ENCODE measurements at places on chromosomes 5 and 9.

DNA sequence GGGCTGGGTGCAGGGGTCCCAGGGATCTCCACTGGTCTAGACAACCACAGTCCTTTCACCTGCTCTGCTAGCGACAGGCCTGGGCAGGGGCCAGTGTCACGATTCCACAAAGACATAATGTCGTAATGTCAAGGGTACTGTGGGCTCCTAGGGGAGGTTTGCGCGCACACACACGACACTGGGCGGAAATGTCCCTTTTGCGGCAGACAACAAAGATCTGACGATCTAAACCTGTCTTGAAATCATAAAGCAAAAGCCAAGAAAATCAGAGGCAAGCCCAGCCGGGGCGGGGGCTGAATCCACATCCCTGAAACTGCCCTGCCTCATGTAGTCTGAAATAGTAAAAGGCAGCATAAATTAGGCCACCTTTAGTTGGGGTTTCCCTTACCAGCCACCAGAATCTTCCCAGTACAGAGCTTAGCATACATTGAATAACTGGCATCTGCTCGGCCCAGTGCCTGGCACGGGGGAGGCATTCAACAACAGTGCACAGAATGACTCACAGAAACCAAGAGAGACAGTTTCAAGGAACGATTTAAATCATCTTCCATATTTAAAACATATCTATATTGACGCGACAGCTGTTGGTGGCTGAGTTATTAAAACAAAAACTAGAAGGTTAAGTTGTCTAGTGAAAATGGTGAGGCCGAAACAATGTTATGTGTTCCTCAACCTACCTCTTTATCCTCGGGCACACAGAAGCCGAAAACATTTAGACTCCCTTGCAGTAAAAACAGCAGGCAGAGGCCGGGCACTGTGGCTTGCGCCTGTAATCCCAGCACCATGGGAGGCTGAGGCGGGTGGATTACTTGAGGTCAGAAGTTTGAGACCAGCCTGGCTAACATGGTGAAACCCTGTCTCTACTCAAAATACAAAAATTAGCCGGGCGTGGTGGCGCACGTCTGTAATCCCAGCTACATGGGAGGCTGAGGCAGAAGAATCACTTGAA, 151.0 kb downstream of the MYO10 start:
- no peak for DNase-seq

- no peak for DNase-seq
These were observed 11.7 kb upstream of the SNCAIP start for GRCh38 chr5:122300374-122300773.

DNA sequence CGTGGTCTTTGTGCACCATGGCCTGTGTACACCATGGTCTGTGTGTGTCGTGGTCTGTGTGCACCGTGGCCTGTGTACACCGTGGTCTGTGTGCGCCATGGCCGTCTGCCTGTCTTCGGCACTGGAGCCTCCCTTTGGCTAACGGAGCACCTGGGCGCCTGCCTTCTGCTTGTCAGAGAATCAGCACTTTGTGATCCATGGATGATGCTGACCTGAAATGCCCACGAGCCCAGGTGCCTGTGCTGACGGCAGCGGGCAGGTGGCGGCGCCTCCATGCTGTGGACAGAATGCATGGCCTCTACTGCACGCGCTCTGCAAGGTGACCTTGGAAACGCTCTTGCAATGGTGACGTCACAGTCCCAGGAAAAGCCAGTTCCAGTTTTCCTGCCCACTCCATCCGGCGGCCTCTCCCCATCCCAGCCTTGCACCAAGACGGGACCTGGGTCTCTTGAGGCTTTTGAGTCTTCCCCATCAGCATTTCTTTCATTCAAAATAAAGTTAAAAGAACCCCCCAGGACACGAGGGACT, 14.6 kb downstream of the LCN9 start:
- DNase-seq: no peak

GRCh38 chr5:150434464-150434863, 15.1 kb downstream of the RPS14 start:
- no peak for DNase-seq

GRCh38 chr9:134814598-134815215, 65.9 kb upstream of the FCN2 start:
- no peak for DNase-seq

GRCh38 chr5:56316299-56316994, 83.3 kb upstream of the ANKRD55 start:
- no peak for DNase-seq

DNA sequence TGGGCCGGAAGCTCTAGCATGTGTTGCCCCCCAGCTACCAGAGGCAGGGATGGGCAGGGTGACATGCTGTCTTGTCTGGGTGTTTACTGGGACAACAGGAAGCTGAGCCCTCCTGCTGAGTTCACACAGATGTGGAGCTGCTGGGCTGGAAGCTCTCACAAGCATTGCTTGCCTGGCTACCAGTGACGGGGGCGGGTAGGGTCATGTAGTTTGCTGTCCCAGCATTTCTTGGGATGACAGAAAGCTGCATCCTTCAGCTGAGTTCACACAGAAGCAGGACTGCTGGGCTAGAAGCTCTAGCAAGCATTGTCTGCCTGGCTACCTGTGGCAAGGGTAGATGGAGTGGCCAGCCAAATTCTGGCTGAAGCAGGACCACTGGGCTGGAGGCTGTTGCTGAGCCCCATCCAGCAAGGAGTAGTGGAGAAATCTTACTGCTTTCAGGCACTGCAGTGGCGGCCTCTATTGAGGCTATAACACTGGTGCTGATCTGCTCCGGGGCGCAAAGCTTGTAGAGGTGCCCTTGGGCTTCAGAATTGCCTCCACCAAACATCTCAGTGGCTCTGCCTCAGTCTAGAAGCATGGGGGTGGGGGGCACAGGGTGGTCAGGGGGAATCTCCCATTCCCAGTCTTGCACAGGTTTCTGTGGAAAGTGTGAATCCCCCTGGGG, 25.1 kb downstream of the POLK start:
- no peak for DNase-seq

- no peak for DNase-seq
These were observed 341.0 kb upstream of the PANK3 start for GRCh38 chr5:168920019-168920810.

GRCh38 chr5:98781964-98782363, 8.5 kb downstream of the RGMB start:
- no peak for DNase-seq

DNA sequence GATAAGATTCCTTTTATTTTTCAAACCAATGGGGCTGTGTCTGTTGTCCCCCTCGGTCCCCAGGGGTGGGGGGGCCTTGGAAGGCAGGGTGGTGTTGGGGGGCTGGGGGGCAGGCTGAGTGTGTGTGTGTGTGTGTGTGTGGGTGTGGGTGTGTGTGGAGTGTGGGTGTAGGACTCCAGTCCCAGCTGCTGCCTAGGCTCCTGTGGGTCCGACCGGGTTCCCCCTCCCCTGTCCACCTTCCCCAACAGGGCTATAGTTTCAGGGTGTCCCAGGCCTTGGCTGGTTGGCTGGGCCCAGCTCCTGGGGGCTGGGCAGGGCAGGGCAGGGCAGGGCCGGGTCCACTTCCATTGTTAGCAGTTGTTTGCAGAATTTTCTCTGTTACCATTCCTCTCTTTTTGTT, 2.1 kb upstream of the NFX1 start:
- DNase-seq: no peak

DNA sequence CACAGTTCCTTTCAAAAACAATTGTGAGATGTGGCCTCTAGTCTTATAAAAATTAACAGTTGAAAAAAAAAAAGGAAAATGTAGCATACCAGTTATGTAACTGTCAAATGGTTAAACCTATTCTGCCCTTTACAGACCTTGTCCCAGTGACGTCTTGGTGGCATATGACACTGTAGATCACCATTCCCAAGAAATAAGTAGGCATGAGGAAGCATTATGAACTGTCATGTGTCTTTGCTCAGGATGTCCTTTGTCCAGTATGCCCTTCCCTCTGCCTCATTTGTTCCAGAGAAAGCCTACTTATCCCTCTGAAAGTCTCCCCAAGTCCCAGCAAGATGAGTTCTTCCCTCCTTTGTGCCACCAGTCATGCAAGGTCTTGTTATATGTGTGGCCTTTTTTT, 63.2 kb downstream of the PAM start:
- DNase-seq: no peak

DNA sequence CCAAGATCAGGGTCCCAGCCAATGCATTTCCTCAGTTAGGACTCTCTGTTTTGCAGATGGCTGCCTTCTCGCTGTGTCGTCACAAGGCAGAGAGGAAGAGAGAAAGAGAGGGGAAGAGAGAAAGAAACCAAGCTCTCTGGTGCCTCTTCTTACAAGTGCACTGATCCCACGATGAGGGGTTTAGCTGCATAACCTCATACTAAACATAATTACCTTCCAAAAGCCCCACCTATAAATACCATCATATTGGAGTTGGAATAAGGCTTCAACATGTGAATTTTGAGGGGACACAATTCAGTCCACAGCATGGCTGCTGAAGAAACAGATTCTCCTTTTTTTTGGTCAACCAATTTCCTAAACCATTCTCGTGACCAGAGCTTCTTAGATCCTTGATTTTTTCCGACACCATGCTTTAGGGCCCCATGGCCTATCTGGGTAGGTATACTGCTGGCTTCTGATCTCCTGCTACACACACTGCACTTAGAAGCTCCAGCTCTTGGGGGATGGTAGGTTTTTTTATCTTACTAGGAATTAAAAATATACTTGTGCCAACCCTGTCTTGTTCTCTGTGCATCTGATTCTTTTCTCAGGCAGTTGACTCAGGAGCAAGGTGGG, 5.1 kb downstream of the CAMK4 start:
- no peak for DNase-seq

GRCh38 chr5:3325201-3325971, 270.2 kb upstream of the IRX1 start:
- no peak for DNase-seq

GRCh38 chr9:111038331-111039230, at the start of gene LPAR1:
LPAR1 (minus strand) TSS chr9:111038470; CDS start chr9:110972117, 66,353 bp downstream.
- DNase-seq: peak; percentile 79

DNA sequence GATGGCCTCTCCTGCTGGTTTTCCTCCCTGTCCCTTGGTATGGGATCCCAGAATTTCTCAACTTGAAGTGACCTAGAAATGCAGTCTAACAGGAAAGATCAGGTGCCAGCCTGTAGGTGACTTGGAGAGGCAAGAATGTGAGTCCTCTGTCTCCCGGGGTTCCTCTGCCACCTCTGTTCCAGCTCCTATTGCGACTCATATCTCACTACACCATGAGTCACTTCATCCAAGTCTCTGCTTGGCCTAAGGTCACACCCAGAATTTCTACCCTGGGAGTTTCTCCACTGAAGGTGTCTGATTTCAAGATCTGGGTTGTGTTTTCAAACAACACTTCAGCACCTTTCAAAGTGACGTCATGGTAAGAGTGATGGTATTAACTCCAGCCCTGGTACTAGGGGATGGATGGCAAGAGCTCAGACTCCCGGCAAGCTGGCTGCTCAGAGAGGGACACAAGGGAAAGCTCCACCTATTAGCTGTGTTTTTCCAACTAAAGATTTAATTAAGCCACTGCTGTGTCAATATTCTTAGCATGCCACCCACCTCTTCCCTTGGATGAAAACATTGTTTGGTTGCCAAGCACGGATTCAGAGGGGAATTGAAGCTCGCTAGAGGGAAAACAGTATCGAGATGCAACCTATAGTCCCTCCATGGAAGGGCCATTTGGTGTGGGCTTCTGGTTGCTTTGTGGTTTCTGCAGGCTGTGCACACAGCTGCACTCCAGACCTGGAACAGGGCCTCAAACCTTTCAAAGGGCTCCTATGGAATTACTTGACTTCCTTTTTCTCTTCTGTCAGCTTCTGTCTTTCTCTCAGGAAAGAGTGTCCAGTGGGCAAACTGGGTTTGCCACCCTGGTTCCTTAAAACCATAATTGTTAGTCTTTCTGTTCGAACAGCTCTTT, 205.7 kb downstream of the GAS1 start:
- DNase-seq: no peak

- DNase-seq: no peak
These were observed 44.5 kb downstream of the FBXO10 start for GRCh38 chr9:37531699-37532098.

DNA sequence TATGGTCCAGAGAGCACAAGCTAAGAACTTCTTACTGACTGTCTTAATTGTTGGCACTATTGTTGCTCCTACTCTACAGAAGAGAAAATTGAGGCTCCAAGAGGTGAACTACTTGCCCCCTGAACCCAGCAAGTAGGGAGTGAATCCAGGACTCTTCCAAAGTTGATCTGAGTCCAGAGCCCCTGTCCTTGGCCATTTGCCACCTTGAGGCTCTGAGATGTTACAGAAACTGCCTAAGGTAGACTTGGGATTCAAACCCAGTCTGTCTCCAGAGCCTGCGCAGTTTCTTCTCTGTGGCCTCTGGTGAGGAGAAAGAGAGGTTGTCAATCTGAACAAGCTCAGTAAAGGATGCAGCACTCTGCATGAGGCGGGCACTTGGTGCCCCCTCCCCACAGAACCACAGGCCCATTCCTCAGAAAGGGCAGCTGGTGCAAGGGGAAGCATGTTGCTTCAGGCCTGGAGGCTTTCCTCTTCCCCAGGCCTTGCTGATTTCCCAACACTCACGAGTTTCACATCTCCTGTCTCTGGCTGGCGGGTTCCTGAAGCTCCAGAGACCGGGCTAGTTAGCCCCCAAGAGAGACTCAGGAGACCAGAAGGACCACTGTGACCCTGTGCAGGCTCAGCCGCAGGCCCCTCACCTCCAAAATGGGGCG, 2.9 kb upstream of the LCP2 start:
- DNase-seq: no peak

GRCh38 chr9:5321058-5321457, 16.5 kb upstream of the RLN2 start:
- DNase-seq: no peak

DNA sequence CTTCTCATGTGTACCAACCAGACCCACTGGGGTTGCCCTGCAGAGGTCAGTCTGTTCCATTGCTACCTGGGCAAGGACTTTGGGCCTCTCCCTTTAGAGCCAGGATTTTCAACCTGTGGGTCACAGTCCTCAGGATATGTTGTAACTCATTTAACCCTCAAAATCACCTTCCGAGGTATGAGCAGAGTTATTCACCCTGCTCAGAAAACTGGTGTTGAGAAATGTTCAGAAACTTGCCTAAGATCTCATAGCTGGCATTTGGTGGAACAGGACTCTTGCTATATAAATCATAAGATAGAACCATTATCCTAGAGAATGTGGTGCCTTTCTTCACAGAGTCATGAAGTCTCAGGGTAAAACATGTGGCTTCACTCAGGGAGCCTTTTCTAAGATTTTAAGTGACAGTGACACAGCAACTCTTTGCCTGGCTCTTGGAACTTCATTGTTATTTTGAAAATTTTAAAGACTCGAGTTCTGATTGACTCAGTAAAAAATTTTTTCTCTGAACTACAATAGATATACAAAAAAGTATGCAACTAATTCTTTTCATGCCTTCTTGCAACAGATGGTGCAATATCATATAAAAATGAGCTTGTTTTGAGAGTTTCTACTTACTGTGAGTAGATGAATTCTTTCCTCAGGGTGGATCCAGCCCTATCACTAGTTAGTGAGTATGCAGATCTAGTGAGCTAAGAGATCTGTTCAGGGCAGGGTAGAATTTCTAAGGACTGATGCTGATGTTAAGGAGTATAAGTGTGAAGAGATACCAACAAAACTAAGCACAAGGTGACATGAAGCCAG, 29.5 kb downstream of the CAST start:
- DNase-seq: no peak

GRCh38 chr5:157971571-157972216, 112.7 kb upstream of the CLINT1 start:
- no peak for DNase-seq

All from coronary artery (tissue), 2 donors.